ENCODE measurements at places on chromosomes 7 and 10. TPM values are rescaled to one million over a fixed set of nuclear protein-coding genes. Genes with fewer than 3 reads are reported as not detected.

- no peak for DNase-seq
Observed at GRCh38 chr7:103690242-103690974, 244.4 kb upstream of the SLC26A5 start.

MYO1G gene
- 3.2 TPM for total RNA-seq

- no peak for DNase-seq
Observed at GRCh38 chr7:36633377-36633776, 90.9 kb downstream of the AOAH start.

CDK1 gene
- total RNA-seq = 8.0 TPM

LIPM gene
- not detected for total RNA-seq

GRCh38 chr7:26451997-26452396 is 160.3 kb downstream of the SNX10 start:
- DNase-seq = no peak

PSPH gene
- 6.8 TPM for total RNA-seq

DNA sequence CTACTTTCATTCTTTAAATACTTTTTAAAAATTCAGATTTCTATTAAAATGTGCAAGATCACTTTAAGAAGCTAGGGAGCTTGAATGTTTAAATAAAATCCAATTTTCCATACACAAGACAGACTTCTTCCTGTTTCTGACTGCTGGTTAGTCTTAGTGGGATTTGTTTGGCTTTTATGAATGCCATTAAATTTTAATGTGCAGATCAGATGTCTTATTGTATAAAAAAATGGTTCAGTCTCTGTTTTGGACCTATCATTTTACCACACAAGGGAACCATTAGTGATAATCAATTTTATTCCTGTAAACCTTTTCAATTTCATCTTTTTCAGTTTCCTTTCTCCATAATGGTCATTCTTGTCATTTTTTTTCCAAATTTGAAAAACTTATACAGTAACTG is 63.2 kb downstream of the VCL start:
- DNase-seq = no peak

DNA sequence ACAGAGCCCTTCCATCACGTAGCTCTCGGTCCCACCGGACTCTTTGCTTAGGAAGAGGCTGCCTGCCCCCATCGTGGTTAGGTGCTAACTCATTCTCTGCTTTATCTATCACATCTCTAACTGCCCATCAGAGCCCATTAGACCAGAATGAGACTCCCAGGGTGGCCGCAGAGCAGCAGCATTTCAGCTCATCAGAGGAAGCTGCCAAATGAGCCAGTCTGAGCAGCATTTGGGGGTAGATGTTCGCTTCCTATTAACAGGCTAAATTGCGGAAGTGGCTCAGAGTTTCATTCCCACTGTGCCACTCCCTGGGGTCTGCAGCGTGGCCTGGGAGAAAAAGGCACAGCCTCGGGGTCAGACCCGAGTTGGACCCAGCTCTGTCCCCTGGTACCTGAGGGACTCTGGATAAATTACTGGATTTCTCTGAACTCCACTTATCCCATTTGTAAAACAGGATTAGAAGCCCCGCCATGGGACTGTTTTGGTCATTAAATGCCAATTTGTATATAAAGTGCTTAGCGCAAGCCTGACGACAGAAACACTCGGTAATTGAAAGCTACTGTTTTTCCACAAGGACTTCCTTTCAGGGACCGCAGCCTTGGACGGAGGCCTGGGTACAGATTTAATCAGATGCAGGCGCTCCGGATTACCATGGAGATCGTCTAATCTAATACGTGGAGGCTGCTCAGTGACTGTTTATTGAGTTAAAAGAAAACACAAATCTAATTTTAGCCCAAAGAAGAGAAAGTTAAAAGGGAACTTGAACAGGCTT is 73.8 kb upstream of the PRLHR start:
- DNase-seq = no peak

DNA sequence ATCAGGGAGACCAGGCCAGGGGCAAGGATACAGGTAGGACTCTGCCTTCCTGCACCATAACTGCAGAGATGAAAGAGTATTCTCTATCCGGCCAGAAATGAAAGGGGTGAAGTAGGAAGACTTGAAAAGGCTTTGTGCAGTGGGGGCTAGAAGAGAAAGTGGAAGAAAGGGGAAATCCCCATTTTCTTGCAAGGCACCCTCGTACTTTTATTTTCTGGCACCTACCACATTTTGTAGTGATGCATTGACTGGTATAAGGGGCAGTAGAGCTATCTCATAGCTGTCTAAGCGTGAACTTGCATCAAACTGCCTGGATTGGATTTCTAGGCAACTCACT is 752 bp upstream of the CAMK2G start:
- no peak for DNase-seq

DNA sequence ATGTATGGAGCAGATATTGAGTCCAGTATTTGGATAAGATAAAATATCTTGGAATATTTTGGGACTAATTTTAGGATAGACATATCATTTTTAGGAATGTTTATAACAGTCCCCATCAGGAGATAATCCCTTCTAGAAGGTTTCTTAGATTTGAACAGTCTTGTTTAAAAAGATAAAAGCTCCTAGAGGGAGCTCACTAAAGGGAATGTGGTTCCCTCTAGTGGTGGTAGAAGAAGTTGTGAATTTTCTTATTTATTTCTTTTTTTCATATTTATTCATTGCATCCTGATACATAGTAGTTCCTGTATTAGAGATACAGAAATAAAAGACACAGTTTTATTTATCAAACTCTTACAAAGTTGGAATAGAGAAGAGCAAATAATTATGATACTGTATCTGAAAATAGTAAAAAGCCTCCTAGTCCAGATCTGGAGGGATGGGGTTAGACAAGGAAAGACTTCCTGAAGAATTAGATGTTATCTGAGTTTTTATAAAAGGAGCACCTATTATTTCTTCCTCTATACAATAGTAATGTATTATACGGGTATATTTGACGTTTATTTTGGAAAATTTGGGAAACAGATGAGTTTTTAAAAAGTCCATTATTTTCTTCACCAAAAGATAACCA is 24.5 kb upstream of the KLF14 start:
- no peak for DNase-seq

DNA sequence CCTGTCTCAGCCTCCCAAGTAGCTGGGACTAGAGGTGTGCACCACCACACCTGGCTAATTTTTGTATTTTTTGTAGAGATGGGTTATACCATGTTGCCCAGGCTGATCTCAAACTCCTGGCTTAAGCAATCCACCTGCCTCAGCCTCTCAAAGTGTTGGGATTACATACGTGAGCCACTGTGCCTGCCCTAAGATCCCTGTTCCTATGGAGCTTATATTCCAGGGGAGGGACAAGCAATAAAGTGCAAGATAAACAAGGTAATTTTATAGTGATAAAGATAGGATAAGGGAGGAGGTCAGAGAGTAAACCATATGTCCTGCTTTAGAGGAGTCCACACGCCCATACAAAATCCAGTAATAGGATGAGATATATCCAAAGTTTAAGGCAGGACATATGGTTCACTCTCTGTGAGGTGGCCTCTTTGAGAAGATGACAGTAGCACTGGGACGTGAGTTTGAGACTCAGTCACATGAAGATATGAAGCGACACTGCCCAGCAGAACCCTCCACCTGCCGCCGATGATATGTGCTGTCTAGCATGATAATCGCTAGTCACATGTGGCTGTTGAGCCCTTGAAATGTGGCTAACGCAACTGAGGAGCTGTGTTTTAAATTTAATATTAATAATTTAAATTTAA is 113.5 kb upstream of the PDCD4 start:
- no peak for DNase-seq

ZNF488 gene
- total RNA-seq = not detected

DNA sequence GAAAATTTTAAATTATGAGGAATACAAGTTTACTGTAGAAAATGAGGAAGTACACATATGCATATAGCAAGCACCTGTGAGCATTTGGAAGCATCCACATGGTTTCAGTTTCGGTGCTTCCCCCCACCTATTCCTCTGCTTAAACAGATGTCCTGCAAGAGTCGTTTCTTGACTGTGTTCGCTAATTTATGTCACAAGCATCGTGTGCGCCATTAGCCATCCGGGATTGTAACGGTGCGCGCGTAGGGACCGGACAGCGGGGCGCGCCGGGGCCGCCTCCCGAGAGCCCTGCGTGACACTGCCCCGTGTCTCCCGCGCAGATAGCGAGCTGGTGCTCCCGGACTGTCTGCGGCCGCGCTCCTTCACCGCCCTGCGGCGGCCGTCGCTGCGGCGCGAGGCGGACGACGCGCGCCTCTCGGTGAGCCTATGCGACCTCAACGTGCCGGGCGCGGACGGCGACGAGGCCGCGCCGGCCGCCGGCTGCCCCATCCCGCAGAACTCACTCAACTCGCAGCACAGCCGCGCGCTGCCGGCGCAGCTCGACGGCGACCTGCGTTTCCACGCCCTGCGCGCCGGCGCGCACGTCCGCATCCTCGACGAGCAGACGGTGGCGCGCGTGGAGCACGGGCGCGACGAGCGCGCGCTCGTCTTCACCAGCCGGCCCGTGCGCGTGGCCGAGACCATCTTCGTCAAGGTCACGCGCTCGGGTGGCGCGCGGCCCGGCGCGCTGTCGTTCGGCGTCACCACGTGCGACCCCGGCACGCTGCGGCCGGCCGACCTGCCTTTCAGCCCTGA is 90.9 kb downstream of the NEURL1 start:
- no peak for DNase-seq

- DNase-seq = no peak
Observed at GRCh38 chr7:45583296-45583695, 9.1 kb downstream of the ADCY1 start.

DNA sequence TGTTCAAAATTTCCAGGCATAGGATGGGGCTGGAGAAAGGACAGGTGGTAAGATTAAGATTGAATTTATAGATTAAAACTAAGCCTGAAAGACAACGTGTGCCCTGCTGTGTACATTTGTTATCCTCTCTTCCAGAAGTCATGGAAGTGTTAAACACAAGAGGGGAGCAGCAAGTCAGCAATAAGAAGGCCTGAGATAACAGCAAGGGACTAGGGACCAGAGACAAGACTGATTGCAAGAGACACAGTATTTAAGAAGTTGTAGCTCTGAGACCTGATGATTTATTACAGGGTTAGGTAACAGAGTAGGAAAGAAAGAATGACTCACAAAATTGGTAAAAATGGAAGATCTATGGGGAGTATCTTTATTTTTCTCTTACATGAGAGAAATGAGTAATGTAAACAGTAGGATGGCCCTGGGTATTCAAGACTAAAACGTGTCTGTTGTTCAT is 55.7 kb upstream of the COL1A2 start:
- DNase-seq = no peak

DNA sequence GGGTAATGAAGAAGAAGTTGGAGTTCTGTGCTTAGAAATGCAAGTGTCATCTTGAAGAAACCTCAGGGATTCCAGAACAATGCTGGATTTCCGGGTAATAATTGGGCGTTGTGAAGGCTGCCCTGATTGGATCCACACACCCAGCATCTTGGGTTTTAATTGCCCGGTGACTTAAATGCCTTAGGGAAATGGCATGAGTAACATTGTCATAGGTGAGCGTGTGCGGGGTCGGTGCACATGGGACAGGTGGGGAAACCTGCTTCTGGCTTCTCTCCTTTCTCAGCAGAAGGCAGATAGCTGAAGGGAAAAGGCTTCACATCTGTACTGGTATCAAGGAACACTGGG is 15.2 kb upstream of the CAMK1D start:
- DNase-seq = no peak

CASP2 gene
- 7.7 TPM for total RNA-seq

- DNase-seq = no peak
Observed at GRCh38 chr7:26658389-26659084, 205.9 kb downstream of the SKAP2 start.

- DNase-seq = no peak
Observed at GRCh38 chr7:100419660-100420226, 8.8 kb downstream of the ZCWPW1 start.

All from omental fat pad (tissue), 4 donors.